Right forelimb (tissue), 1 donor: ENCODE measurements at places on chromosomes 4 and X.

GRCh38 chr4:24686866-24687692 is 102.7 kb upstream of the DHX15 start:
- DNase-seq = no peak

DNA sequence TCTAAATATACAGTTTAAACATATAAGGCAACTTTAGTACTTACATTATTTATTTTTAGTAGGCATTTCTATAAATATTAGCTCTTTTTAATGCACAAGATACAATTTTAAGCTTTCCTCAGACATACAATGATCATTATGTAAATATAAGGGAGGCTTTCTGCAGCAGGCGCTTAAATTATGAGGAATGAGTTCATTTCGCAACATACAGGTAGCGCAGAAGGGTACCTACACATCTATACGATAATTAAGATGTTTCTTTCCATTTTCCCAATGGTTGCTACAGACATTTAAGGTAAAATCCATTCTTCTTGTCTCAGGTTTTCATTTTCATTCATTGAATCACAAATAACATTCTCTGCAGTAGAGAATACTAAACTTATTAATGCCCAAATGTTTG is 1.2 kb downstream of the AASDH start:
- no peak for DNase-seq

- no peak for DNase-seq
These were observed 831.6 kb upstream of the NDST4 start for GRCh38 chr4:115945026-115945425.

- DNase-seq = no peak
These were observed 6.0 kb downstream of the PTPN13 start for GRCh38 chr4:86600007-86600653.

DNA sequence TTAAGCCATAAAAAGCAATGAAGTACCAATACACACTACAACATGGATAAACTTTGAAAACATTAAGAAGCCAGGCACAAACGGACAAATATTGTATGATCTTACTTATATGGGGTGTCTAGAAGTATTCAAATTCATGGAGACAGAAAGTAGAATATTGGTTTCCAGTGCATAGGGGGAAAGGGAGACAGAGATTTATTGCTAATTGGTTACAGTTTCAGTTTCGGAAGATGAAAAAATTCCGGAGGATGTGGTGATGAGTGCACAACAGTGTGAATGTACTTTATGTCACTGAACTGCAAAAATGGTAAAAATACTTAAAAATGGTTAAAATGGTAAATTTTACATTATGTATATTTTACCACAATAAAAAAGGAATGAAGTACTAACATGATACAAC is 5.1 kb upstream of the PRDX4 start:
- DNase-seq = no peak

DNA sequence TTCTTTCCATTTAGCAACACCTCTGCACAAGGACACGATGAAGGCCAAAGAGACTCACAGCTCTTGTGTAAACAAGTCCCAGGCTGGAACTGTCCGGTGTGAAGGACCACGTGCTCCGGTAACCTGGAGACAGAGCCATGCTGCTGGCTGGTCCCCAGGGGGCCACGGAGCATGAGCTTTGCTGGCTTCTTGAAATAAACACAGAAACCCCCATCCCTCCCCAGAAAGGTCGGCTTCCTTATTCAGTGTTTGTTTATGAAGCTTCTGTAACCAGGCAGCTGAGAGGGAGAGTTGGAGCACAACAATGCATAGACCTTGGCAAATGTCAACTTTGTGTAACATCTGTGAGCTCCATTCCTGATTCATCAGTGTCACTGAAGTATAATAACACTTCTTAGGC is 109.4 kb downstream of the GPR143 start:
- peak; percentile 46 for DNase-seq

- no peak for DNase-seq
These were observed 75.6 kb downstream of the NPY1R start for GRCh38 chr4:163256680-163257343.

DNA sequence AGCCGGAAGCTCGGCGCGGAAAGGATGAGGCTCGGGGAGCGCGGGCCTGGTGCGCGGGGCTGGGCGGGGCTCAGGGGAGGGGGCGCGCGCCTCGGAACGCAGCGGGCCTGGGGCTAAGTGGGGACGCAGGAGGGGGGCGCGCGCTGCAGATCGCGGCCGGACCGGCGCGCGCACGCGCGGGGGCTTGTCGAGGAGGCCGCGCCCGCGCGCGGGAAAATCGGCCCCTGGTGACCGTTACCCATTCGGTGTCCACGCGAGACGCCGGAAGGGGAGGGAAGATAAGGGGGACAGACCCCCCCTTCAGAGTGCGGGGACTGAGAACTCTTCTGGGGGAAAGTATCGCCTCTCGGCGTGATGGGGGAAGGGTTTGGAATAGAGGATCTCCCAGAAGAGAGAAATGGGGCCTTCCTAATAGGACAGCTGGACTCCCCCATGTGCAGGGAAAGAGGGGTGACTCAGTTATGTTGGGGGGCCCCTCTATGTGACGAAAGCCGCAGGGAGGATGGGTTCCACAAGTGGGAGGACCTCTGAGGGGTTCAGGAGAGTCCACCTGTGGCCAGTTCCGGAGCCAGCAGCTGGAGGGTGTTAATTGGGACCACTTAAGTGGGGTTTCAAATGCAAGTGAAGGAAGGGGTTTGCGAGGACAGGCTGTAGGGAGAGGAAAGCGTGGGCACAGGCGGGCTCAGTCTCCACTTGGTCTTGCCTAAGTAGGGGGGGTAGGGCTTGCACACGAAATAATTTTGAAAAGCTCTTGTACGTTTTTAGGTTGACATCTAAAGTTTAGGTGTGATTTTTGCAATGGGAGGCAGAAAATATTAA is 584 bp downstream of the SUV39H1 start:
- DNase-seq = peak; percentile 56

DNA sequence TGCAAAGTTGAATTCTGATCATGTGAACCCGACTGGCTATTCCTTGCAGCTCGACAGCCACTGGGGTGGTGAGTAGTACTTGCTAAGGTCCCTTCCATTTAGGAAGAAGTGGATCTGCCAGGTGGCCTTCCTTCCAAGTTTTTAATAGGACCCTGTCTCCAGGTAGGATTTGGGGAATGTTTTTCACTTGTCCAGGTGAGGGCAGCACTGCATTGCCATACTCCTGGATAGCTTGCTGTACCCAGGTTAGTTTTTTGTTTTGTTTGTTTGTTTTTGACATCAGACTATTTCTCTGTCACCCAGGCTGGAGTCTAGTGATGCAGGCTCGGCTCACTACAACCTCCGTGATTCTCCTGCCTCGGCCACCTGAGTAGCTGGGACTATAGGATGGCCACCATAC is 29.8 kb downstream of the SAGE1 start:
- DNase-seq = no peak

DNA sequence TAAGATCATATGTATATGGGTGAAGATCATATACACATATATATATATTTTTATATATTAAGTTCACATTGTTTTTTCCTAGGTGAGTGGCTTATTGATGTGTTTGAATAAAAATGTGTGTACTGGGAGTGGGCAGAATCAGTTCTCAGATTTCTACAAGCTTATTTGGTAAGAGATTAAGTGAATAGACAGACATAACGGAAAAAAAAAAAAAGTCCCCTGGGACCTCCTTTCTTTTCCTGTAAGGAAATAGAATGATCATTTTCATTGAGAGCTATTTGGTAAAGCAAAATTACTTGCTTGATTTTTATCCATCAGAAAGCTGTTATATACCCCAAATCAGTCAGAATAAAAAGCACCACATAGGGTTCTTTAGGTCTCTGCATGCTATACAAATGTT is 597.7 kb downstream of the PCDH18 start:
- no peak for DNase-seq

- DNase-seq = no peak
These were observed 209.0 kb downstream of the HS6ST2 start for GRCh38 chrX:132749406-132749805.

DNA sequence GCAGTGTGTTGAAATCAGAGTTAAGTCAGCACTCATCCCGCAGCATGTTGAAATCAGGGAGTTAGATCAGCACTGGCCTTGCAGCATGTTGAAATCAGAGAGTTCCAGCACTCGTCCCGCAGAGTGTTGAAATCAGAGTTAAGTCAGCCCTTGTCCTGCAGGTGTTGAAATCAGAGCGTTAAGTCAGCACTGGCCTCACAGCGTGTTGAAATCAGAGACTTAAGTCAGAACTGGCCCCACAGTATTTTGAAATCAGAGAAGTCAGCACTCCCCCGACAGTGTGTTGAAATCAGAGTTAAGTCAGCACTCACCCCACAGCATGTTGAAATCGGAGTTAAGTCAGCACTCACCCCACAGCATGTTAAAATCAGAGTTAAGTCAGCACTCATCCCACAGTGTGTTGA is 10.9 kb upstream of the UVSSA start:
- DNase-seq = no peak

- no peak for DNase-seq
These were observed 9.6 kb upstream of the PRDM8 start for GRCh38 chr4:80187677-80188076.

DNA sequence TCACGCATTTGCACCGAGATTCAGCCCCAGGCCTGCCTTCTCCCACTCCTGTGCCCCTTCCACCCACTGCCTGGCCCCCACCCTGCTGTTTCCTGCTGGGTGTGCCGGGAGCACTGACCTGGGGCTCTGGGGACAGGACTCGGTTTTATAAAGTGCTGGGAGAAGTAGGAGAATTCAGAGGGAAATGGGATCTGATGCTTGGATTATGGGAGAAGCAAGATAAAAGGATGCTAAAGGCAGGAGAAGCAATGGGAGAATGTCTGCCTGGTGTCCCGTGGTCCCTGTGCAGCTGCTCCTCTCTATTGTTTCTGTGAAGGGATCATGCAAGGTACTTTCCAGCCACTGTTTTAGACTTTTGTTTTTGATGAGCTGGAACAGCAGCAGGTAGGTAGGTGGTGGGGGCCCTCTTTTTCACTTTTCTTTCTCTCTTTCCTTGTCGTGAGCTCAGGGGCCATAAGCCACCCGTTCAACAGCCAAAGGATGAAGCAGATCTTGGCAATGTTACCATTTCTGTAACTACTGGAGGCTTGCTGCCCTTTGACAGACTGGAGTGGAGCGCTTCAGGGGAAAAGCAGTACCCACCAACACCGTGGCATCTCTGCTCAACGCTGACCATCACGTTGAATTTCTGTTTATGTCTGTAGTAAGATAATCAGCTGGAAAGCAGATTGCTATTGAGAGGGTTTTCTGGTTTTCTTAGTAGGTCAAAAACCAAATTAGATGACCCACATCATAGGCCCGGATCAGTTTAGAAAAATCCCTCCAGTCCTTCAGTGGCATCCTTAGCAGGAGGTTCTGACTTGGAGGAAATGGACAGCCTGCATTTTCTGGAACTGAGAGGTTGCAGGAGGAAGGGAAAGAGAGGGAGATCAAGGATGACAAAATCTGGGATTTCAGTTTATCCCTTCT is 63.8 kb upstream of the ENPP6 start:
- DNase-seq = no peak

- no peak for DNase-seq
These were observed 1.1 kb downstream of the LIN54 start for GRCh38 chr4:83009529-83009928.

GRCh38 chr4:139223682-139224317 is 46.8 kb upstream of the ELF2 start:
- no peak for DNase-seq

- DNase-seq = no peak
These were observed 182.1 kb upstream of the TET2 start for GRCh38 chr4:104964410-104965175.

DNA sequence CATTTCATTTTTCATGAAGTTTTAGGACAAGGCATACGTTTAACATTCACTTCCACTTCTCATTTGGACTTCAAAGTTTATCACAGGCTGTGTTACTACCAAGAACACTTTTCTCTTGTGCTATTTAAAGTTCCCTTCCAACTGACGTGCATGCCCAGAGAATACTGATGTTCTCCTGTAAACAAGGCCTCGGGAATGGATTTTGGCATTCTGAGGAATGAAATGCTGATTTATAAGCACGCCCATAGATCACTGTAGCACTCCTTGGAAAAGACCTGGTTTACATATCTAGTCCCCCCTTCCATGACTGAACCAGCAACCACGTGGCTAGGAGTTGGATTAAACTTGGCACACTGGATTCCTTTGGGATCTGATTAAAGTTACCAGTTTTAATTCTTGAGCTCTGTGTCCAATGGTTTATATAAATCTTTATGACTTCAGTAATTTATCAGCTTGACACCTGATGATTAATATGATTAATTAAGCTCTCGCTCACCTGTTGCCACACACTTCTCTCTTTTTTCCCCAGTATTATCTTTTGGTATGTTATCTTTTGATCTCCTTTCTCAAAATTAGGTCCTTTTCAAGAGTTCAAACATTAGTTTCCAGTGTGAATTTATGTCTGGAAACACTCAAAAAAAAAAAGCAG is 122.4 kb upstream of the HAND2 start:
- DNase-seq = no peak

GRCh38 chr4:178165951-178166308 is 723.7 kb upstream of the AGA start:
- no peak for DNase-seq

DNA sequence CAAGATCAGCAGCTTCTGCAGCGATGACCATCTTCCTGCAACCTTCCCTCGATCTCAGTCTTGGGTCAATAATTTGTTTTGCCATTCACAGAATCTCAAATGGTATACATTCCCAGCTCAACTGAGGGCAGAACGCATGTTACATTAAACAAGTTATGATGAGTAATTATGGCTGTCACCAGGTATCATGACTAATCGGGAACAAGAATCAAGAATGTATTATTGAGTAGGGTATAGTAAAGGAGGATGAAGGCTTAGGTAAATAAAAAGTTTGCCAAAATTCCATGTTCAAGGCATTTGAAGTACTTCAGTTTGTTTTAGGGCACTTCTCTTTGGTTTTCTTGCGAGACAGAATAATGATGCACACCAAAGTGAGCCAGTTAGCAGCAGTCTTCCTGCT is 194.1 kb downstream of the SH2D1A start:
- DNase-seq = no peak

DNA sequence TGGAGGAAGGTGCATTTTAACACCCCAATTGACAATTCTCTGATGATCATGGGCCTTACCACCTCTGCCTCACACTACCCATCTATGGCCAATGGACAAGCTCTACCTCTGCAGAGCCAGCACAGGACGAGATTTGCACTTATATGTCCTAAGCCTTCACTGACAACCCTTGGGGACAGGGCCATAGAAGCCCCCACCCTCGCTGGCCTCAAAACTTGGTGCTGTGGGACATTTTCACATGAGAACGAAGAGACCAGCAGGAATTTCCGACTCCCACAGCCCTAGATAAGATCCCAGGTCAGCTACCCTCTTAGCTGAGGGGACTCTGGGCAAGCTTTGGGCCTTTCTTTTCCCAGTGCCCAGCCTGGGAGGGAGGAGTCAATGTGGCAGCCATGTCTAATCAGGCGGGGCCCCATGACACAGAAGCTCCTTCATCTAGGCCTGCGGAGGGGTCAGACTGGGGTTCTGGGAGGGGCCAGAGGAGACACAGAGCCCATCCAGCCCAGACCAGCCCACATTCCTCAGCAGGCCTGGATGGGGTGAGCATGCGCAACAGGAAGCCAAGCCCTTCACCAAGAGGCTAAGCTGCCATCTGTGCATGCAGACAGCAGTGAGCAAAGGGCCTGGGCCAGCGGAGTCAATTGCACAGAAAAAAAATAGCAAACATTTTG is 12.1 kb downstream of the PJA1 start:
- peak; percentile 69 for DNase-seq

- no peak for DNase-seq
These were observed 804.9 kb downstream of the RAB28 start for GRCh38 chr4:12679217-12679616.

- no peak for DNase-seq
These were observed 29.0 kb downstream of the SGMS2 start for GRCh38 chr4:107853444-107854355.

- DNase-seq = no peak
These were observed 32.8 kb upstream of the GLRB start for GRCh38 chr4:157043131-157043530.
